ENCODE measurements at places on chromosomes 1 and 21. TPM values are rescaled to one million over a fixed set of nuclear protein-coding genes. Genes with fewer than 3 reads are reported as not detected.

PRAMEF27 gene
- total RNA-seq, result not detected

COA6 gene
- 36.4 TPM for total RNA-seq

LMX1A gene
- not detected for total RNA-seq

SOX13 gene
- total RNA-seq, result 8.6 TPM

MYOG gene
- not detected for total RNA-seq

RXFP4 gene
- not detected for total RNA-seq

DNAJC28 gene
- 3.0 TPM for total RNA-seq

SMCP gene
- total RNA-seq, result not detected

MAP3K21 gene
- total RNA-seq, result 1.2 TPM

CRNN gene
- total RNA-seq, result not detected

VSIG8 gene
- total RNA-seq, result not detected

SERTAD4 gene
- total RNA-seq, result 6.5 TPM

KCNJ6 gene
- total RNA-seq, result not detected
